ENCODE measurements at places on chromosomes 11 and 22.
A peak's percentile ranks its signal among the peaks of the same experiment; 100 is the strongest.

- DNase-seq = no peak
Observed at GRCh38 chr11:417652-418342, 3.0 kb upstream of the SIGIRR start.

DNA sequence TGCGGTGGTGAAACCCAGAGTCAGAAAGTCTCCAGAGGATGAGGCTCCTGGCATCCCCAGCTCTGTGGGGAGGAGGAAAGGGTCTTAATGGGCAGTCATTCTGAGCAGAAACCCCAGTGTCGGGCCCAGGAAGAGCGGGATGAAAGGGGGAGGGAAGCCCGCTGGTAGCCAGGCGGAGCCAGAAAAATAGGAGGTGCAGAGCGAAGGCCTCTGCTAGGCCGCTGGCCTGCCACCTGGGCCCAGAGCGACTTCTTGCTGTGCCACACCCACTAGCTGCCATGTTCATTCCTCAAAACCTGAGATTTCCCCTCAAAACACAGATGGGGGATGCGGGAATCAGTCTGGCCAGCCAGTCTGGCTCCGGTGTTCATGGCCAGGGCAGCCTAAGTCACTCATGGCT lies 650 bp upstream of the POU2AF3 start:
- DNase-seq = no peak

GRCh38 chr11:113397212-113397611 lies 9.6 kb downstream of the ANKK1 start:
- DNase-seq = peak; percentile 25

DNA sequence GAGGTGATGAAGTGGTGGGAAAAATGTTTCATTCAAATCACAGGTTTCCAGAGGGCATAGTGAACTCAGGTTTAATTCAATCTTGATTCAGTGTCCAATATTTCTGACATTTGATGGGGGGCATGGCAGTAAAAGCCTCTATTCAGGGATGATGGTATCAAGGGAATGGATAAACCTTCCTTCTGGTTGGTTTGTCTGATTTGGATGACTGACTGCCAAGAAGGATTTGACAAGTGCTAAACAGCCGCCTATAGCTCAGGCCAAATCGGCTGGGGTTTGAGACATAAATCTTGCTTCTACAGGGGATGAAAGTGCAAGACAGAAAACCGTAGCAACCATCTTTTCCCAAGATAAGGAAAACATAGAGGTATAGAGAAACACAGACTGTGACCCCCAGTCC lies 121.8 kb upstream of the C11orf87 start:
- DNase-seq = no peak

DNA sequence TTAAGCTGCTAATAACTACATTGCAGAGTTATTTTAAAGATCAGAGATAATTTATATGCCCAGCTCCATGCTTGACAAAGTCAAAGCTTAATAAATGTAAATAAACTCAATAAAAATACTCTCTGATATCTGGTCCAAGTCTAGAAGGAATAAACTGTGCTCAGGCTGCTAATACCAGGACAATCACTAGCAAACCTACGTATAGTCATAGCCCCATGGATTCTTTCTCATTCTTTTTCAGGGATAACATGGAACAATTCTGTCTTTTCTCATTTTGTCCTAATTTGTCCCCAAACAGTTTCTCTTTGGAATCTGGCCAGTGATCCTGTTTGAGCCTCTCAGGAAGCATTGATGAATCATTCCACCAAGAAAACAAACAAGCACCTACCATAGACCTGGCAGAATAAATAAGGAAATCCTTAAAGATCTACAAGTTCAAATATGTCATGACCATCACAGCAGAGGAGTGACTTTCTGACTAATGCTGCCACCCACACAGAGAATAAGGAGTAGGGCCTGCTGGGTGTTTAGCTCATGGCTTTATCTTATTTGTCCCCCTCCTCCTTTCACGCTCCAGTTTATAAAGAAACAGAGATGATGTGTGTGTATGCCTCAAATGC lies 14.1 kb upstream of the B3GNT6 start:
- DNase-seq = no peak

DNA sequence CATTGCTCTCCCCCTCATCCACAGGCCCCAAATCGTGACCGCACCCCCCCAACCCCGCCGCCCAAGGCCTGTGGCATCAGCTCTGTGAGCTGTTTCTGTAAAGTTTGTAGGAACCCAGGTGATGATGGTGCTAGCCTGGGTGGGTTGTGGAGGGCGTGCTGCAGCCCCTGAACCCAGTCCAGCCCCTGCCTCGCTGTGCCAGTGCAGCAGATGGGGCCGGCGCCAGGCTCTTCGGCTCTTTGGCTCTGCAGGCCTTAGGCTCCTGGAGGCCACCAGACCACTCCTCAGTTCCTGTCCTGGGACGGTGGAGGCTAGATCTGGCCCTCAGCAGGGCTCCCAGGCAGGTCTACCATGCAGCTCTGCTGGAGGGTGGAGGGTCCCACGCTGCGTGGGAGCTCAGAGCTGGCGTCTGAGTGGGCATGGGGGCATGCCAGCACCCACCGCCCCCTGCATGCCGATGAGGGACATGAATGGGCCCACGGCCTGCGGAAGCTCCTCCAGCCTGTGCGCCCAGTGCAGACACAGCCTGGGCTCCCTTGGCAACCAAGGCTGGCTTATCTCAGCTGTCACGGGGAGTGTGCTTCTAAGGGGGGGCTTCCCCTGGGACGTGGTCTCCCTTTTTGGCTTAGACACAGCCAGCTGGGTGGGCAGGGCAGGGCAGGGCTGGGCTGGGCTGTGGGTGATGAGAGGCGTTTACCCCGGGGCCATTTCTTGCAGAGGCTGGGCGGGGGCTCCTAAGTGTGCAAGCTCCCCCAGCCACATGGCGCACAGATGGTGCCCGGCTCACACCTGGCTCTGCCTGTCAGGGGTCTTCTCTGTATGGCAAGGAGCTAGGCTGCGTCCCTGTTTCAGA lies 1187.6 kb downstream of the BRD1 start:
- DNase-seq = no peak

DNA sequence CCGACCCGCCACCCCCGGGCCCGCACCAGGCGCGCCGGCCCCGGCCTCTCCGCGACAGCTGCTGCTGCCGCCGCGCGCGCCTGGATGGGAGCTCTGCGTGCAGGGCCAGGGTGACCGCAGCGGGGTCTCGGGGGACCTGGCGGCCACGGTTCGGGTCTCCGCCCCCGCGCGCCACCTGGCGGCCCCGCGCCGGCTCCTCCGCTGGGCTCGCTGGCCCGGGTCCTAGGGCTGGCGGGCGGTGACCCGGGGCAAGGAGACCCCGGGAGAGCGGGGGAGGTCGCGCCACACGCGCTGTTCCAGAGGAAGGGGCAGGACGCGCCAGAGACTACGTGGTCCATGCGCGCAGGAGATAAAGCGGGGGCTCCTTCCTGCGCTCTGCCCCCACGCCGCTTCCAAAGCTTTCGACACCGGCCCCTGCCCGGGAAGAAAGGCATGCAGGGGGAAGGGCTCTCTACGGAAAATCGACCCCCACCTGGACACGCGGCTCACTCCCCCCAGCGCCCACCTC lies 562 bp downstream of the SHANK2 start:
- DNase-seq = no peak

GRCh38 chr22:19233189-19233661 lies 54.7 kb upstream of the SLC25A1 start:
- DNase-seq = no peak

DNA sequence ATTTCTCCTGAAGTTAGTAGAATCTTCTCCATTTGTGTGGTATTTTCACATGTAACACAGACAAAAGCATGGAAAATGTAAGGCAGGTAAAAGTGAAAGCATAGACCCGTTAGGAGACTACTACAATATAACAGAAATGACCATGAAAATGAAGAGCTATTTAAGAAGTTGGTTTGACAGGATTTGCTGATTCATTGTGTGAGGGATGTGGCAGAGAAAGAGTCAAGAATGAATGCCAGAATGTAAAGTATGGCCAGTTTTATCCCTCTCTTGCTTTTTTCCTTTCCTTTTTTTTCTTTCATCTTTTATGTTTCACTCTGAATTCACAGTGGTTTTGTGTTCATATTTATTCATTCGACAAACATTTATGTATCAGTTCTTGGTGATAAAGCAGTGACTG lies 115.9 kb downstream of the ARFGAP2 start:
- no peak for DNase-seq

- DNase-seq = no peak
Observed at GRCh38 chr11:34540870-34541269, 27.3 kb upstream of the ELF5 start.

DNA sequence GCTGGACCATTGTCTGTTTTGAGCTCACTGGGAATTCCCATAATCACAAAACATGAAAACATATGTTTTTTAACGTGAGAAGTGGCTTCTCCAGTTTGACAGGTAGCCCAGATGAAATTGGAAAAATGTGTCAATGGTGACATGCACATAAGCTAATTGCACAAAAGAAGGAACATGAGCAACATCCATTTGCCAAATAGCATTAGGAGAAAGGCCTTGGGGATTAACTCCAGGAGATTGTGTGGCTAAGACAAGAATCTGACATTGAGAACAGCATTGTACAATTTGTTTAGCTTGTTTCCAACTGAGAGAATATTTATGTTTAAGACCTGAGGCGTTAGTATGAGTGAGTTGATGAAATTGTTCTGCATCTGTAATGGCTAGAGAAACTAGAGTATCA lies 147.0 kb upstream of the API5 start:
- no peak for DNase-seq

DNA sequence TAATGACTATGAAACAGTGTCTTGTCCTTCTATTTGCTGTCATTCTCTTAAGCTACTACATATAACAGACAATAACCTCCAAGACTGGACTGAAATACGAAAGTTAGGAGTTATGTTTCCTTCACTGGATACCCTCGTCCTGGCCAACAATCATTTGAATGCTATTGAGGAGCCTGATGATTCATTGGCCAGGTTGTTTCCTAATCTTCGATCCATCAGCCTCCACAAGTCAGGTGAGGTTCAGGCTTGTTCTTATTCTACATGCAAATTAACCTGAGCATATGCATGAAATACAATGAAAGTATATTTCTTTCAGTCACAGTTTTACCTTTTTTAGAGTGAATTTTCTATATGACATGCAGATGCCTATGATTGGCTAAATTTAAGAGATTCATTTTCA lies 31.2 kb downstream of the TBCEL start:
- no peak for DNase-seq

GRCh38 chr11:13343067-13343466 lies 65.5 kb downstream of the BMAL1 start:
- no peak for DNase-seq

Measured in cerebellar cortex (tissue), 1 donor.